ENCODE measurements at places on chromosomes 6 and 20.
A peak's percentile ranks its signal among the peaks of the same experiment; 100 is the strongest.

DNA sequence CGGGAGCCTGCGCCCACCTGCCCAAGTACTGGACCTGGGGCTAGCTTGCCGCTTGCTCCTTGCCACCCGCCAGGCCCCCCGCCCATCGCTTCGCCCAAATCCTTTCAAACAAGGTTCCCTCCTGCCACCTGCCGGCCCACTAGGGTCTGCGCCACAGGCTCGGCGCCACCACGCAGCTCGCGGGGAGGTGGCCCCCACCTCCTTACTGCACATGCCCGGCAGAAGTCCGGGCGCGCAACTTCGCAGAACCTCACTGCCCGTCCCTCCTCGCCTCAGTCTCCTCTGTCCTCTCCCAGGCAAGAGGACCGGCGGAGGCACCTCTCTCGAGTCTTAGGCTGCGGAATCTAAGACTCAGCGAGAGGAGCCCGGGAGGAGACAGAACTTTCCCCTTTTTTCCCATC is 11.2 kb downstream of the GNAS-AS1 start:
- peak; percentile 33 for DNase-seq

DNA sequence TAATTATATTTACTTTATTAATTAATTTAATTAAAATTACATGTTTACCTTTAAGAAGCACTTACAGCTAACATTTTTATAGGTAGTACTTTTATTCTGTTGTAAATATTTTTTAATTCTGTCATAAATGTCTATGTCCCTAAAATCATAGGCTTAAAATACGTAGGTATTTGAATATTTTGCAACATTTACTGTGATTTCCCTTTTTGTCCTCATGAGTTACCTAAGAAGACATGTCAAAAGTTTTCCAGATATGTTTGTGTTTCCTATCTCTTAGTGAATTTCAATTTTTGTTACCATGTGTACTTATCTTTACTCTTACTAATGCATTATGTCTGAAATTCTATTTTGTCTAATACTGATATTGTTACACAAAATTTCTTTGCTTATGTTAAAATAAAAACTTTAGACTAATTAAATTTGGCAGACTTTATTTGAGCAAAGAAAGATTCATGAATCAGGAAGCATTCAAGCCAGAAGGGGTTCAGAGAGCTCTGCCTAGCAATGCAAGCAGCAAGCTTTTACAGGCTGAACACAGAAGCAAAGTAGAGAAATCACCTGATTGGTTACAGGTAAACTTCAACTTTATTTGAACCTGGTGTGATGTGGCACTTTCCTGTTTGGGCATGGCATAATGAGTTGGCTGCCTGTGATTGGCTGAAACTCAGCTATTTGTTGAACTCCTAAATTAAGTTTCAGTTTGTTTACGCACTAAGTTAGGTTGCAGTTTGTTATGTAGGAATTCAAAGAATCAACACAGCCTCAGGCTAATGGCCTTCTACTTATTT is 123.2 kb upstream of the TMEM170B start:
- DNase-seq = no peak

GRCh38 chr6:144886682-144887081 is 601.5 kb downstream of the UTRN start:
- no peak for DNase-seq

DNA sequence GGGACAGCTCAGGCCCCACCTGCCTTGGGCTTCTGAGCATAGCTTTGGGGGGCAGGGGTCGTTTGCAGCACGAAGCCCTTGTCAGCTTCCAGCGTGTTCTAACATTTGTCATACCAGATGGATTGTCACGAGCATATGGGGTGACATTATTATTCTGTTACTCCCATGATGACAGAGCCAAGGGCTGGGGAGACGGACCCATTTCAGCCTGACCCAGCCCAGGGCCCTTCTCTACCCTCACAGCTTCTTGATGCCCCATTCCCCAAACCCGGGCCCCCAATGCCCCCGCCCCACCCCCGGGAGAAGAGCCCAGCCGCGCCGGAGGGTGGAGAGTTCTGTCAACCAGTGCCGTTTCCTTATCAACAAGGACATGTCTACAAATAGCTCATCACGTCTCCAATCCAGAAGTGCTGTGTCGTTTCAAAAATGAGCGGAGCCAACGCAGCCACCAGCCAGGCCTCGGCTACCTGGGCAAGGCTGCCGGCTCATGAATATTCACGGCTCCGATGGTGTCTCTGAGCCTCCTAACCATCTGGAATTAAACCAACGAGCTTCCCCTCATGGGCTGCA is 9.6 kb upstream of the CHRNA4 start:
- DNase-seq = no peak

DNA sequence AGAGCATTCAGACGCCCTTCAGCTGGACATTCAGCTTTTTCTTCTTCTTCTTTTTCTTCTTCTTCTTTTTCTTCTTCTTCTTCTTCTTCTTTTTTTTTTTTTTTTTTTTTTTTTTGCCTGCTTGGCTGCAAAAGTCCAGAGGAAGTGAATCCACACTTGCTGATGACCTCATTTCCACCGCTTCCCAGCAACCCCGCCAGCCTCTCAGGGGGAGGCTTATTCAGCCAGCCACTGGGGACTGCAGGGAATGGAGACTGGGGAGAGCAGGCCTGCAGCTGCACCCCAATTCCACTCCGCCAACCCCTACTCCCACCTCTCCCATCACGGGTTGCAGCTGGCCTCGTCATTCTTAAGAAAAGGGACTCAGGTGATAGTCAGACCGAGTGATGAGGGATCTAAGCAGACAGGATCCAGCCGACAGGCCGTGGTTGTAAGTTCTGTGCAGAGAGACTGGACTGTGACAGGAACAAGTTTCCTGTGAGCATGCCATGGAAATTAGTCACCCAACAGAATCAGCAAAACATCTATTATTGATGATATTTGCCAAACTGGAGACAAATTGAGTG is 59.0 kb upstream of the QKI start:
- DNase-seq = no peak

DNA sequence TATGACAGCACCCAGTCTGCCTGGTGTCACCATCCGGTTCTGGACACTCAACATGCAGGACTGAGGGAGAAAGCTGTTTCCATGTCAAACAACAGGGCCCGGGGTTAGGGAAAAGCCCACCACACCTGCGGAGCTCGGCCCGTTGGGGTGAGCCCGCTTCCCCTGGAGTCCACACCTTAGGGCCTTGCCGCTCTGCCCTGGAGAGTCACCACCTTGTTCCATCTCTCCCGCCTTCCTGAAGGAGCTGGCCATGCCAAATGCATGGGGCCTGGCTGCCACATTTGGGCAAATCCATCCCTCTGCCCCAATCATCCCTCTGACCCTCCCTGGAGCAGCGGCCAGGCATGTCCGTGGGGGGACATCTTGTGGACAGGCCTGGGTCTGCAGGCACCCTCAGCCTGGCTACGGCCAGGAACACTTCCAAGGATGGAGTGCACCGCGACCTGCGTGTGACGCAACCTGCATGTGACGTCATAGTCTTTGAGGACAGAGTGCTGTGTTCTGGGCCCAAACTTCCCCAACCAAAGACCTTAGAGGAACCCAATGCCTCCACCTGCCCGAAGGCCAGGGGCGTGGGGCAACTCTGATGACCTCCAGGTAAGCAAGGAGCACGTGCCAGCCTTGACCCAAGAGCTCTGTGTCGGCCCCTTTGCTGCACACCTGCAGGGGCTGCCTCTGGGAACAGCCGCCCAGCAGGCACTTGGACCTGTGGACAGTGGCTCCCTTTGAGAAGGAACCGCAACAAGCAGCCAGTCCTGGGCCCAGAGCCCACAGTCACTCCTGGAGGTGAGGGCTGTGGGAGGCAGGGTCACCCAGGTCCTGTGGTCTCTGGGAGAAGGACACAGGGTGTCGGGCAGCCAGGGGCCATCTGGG is 1.7 kb downstream of the CABLES2 start:
- peak; percentile 17 for DNase-seq

GRCh38 chr20:15196547-15197255 is 859.3 kb upstream of the FLRT3 start:
- DNase-seq = no peak

GRCh38 chr6:41986339-41986738 is 44.7 kb upstream of the CCND3 start:
- no peak for DNase-seq

GRCh38 chr6:109472132-109472995 is 10.7 kb downstream of the ZBTB24 start:
- no peak for DNase-seq

DNA sequence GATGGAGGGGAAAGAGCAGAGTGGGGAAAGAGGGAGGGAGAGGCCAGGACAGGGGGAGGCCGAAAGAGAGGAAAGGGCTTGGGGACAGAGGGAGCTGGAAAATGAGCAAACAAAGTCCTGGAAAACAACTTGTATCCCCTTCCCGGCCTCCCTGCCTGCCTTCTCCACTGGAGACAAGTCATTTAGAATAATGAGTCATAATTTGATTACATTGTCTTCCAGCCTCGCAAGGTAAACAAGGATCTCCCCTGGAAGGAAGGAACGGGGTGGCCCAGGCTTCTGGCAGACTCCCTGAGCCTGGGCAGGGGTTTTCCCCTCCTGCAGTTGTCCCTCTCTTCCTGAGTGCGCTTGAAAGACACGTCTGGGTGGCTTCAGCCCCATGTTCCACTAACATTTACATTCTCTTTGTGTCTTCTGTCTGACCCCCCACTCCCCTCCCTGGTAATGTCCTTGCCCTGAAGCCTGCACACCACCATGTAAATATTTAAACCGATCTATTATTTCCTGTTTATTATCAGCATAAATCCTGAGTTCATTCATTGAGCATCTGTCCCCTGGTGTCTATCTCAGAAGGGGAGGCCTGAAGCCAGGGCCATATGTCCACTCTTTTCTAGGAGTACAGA is 12.1 kb upstream of the MRPS18A start:
- peak; percentile 96 for DNase-seq

DNA sequence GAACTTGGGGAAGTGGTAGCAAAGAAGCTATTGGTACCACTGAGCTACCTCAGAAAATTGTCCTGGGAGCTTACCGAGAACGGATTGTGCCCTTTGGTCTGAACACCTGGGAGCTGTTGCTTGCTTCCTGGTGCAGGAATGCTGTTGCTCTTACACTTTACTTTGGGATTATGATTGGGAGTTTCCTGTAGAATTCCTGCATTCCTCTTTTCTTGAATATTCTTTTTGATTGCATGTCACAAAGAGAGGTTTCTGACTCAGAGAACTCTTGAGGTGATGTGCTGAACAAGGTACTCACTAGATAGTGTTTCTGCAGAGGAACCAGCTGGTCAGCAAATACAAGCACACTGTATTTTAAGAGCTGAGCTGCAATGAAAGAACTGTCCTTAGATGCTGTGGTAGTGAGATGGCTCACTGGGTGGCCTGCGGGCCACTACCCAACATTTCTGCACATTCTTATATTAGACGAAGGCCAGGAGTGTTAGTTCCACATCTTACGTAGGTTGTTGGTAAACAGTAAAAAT is 35.0 kb downstream of the LRRC1 start:
- DNase-seq = no peak
